ENCODE measurements at places on chromosomes 5 and 9.
A peak's percentile ranks its signal among the peaks of the same experiment; 100 is the strongest.

DNA sequence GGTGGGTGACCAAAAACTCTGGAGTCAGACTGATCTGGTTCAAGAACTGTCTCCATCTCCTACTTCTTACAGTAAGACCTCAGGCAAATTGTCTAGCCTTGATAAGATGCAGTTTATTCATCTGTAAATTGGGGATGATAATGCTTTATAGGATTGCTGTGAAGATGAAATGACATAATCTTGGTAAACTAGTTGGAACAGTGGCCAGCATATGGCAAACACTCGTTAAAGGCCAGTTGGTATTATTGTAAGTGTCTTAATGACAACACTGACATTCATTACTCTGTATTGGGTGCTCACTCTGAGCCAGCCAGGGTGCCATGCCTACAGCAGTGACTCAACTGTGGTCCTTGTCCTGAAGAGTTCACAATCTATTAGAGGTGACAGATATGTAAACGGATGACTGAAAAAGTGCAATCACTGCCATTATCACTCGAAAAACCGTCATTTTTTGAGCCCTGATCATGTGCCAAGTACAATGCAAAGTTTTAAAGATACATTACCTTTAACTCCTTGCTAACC lies 84.9 kb upstream of the HSPA9 start:
- DNase-seq = no peak

DNA sequence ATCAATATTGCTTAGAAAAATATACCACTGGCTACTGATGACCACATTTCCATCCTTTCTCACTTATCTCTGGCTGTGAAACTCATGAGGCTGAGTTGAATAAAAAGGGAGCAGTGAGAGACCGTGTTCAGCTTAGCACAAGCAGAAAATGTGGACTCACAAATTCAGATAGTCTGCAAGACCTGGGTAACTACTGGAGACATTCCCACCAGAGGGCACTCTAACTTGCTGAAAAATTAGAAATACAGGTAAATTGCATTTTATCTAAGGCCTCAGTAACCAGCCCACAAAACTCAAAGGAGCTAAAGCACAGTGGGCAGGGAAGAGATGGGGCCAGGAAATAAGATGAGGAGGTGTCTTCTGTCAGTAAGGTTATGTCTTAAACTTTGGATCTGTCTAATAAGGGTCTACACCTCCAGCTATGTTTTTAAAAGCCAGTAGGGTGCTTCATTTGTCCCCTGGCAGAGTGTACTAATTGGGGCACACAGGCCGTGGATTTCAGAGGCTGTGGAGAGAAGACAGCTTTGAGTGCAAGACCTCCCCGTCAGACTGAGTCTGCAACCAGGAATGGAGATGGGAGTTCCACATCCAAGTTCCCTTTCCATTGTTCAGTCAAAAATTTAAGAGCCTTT lies 8.7 kb upstream of the NDUFB6 start:
- DNase-seq = no peak

- no peak for DNase-seq
Measured at GRCh38 chr9:37746448-37747270, 6.9 kb upstream of the TRMT10B start.

GRCh38 chr5:137310051-137310730 lies 188.9 kb downstream of the SPOCK1 start:
- no peak for DNase-seq

DNA sequence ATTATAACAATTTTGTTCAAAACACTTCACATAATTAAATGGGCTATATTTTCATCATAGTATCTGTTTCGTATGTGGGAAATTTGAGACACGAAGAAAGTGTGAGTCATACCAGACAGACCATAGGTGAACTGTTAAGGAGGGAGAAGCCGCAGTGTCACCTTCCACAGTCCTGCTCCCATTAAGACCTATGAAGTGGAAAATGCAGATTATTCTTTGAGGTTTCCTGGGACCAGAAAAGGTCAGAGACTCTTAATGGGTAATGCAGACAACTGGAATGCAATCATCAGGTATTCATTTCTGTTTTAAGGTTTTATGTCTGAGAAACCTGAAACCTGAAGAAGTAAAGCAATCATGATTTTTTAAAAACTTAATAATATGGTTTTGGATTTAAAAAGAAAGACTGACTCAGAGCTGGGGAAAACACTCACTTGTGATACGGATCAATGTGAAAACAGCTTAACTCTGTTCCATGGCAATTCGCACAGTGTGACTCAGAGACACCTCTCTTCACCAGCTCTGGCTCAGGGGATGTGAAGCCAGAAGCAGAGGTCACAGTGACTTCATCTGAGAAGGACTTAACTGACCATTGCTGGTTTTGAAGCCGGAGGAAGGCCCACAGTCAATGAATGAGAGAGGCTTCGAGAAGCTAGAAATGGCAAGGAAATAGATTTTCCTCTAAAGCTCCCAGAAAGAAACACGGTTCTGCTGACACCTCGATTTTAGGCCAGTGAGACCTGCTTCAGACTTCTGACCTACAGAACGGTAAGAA lies 17.2 kb upstream of the GCNT1 start:
- DNase-seq = peak; percentile 45

- no peak for DNase-seq
Measured at GRCh38 chr5:152389208-152389849, 15.8 kb downstream of the NMUR2 start.

GRCh38 chr5:88675708-88676636 lies 207.0 kb downstream of the MEF2C start:
- no peak for DNase-seq

DNA sequence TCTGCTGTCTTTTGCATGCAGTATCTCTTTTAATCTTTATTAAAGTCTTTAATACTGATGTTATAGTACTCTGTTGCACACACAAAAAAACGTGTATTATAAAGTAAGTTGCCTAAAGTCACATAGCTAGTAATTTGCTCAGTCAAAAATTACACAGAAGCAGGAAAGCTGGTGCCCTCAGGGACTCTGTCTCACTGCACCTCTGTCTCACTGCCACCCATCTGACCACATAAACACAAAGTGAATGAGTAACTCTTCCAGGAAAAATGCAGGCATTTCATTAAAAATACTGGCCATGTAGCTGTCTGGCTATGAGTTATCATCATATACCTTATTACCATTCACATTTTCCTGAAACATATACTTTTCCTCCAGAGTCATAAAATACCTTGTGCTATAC lies 591.7 kb downstream of the CSNK1G3 start:
- no peak for DNase-seq

GRCh38 chr9:108772301-108772894 lies 83.4 kb downstream of the ACTL7B start:
- no peak for DNase-seq

DNA sequence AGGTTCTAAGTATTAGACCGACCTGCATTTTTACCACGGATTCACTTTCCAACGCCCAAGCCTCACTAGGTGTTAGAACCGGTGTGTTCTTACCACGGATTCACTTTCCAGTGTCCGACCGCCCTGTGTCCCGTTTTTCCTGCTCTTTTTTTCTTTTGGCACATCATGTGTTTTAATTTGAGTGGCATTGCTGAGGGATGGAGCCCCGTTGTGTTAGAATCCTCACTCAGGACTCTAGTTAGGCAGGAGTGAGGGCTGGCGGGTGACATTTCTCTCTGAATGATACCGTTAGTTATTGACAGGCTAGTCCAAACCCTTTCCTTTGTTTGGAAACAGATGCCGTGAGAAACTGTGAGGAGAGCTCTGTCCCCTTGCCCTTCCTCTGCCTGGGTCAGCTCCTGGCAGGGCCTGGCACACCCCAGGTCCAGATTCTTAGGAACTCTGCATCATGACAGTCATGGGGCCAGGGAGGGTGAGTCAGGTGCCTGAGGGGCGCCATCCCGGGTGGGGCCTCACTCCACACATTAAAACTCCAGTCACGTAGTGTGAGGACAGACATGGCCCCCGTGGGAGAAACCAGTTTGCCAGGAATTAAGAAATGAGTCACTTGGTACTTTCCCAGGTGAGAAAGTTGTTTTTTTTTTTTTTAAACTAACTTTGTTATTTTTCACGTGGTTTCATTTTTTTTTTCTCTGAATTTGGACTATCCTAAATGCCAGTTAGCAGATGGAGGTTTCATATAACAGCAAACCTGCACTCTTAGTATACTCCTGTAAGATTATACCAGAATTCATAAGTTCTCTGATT lies 15.8 kb downstream of the EXOC3 start:
- peak; percentile 49 for DNase-seq

GRCh38 chr5:135426102-135427082 lies 20.8 kb downstream of the DCANP1 start:
- DNase-seq = no peak

- DNase-seq = peak; percentile 63
Measured at GRCh38 chr9:127970401-127971313, 10.1 kb downstream of the EEIG1 start.

- no peak for DNase-seq
Measured at GRCh38 chr5:90477621-90478215, 3.1 kb downstream of the POLR3G start.

- DNase-seq = no peak
Measured at GRCh38 chr9:134717924-134718645, 76.5 kb downstream of the COL5A1 start.

GRCh38 chr5:125199968-125200865 lies 453.8 kb upstream of the ZNF608 start:
- DNase-seq = no peak

- no peak for DNase-seq
Measured at GRCh38 chr9:131554843-131555351, 9.6 kb downstream of the PRRT1B start.

GRCh38 chr5:140205216-140205615 lies 30.2 kb downstream of the CYSTM1 start:
- no peak for DNase-seq

DNA sequence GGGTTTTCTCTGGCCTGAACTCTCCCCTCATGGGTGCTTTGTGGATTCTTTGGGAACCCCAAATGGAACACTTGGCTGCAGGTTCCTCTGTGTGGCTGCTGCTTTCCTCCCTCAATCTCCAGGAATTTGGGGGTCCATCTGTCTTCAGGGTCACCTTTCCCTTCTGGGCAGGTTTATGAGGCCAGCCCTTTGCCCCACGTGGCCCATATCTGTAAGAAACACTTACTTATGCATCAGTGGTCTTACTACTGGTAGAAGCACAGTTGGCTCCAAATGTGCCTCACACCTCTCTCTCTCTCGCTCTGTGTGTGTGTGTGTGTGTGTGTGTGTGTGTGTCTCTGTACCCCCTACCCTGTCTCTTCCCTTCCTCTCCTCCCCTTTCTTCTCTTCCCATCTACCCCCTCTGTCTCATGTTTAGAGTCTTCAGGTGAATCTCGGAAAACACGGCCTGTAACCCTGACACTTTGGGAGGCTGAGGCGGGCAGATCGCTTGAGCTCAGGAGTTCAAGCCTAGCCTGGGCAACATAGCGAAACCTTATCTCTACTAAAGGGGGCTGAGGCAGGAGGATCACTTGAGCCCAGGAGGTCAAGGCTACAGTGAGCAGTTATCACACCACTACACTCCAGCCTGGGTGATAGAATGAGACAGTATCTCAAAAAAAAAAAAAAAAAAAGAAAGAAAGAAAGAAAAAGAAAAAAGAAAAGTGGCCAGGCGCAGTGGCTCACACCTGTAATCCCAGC lies 26.8 kb downstream of the C5orf15 start:
- no peak for DNase-seq

DNA sequence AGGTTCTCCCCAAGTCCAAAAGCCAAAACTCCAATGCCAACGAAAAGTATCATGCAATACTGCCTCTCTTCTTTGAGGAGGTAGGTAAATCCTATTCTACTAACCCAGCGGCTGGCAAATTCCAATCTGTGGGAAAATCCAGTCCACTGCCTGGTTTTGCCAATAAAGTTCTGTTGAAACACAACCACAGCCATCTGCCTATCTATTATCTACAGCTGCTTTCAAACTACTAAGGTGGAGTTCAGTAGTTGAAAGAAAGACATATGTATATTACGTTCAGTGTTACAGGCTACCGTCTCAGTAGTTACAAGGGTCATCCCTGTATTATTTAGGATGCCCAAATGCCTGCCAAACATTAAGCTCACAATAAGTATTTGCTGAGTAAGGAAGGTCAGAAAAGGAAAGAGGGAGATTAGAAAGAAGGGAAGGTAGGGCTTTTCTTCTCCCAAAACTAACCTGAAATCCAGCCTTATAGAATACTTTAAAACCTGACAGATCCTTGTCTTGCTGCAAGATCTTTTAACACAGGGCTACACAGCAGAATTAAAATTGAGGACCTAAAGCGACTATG lies 16.2 kb downstream of the ARL15 start:
- no peak for DNase-seq

DNA sequence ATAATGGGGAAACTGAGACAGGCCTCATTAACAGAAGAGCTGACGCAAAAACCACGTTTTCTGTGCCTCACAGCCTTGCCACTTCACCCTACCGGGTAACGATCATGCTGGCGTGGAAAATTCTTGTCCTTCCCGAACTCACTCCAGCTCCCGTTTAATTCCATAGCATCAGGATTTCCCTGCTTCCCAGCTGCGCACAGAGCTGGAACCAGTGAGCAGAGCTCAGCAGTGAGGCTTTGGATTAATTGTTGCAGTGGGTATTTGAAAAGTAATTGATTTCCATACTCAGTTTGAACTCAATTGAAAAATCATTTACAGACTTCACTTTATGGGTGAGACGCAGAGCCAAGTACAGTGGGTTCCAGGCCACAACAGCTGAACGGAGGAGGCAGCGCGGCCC lies 199.0 kb upstream of the ADAMTS16 start:
- no peak for DNase-seq

Measured in activated CD4-positive, CD25-positive, alpha-beta regulatory T cell treated with anti-CD3 and anti-CD28 coated beads, Interleukin-2, amount 50 U/mL, for 72 hours (primary cell).